Breast epithelium (tissue), 4 donors: ENCODE measurements at places on chromosomes 16 and 17.
A peak's percentile ranks its signal among the peaks of the same experiment; 100 is the strongest.

DNA sequence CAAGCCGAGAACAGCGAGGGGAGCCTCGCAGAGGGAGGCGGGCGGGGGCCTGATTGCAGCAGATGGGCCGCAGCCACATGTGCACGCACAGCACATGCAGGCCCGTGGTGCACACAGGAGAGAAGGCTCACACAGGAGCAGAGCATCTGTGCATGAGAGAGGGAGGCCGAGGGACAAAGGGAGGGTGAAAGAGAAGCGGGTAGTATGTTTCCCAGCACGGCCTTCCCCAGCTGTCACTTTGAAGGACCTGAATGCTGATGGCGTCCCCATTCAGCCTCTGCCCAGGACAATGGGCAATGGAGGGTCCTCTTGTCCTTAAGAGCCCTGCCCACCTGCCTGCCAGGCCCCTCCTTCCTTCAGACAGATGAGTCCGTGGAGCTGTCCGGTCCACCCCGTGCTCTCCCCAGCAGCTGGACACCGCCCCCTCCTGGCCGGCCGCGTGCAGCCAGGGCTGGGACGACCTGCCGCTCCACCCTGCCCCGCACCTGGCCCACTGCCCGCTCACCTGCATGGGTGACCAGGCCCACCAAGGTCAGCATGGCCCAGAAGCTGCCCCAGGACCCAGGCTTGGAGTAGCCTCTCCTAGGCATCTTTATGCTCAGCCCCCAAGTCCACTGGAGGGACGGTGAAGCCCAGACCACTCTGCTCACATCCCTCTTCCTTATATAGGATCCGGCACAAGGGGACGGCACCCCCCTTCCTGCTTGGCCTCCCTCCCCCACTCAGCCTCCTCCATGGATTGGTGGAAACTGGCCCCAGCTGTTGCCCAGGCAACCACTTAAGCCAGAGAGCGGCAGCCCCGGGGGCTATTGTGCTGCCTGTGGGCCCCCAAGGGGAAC lies at the start of gene BTBD17:
TSS of gene BTBD17 (minus strand) at position 639 of the 839 bp plus-strand sequence. CDS start at position 590, 49 bp downstream.
- no peak for DNase-seq

DNA sequence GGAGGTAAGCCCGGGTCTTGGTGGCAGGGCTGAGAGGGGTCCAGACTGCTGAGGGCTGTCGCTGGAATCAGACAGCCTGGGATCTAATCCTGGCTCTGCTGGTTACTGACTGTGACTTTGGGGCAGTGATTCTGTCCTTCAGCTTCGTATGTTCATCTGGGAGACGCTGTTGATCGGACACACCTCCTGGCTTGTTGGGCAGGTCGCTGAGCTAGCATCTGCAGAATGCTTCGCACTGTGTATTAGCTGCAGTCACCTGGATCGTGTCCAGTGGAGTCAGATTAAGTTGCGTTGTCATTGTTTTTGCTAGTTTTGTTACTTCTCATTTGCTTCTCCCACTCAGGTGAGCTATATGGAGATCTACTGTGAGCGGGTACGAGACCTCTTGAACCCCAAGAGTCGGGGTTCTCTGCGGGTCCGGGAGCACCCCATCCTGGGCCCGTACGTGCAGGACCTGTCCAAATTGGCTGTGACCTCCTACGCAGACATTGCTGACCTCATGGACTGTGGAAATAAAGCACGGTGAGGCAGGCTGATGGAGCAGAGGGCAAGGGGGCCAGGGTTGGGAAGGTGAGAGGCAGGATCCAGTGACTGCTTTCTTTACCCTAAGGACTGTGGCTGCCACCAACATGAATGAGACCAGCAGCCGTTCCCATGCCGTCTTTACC lies 4.5 kb downstream of the KIF1C start:
- DNase-seq, result no peak

- no peak for DNase-seq
Measured at GRCh38 chr16:86665319-86665675, 86.9 kb downstream of the FOXL1 start.

DNA sequence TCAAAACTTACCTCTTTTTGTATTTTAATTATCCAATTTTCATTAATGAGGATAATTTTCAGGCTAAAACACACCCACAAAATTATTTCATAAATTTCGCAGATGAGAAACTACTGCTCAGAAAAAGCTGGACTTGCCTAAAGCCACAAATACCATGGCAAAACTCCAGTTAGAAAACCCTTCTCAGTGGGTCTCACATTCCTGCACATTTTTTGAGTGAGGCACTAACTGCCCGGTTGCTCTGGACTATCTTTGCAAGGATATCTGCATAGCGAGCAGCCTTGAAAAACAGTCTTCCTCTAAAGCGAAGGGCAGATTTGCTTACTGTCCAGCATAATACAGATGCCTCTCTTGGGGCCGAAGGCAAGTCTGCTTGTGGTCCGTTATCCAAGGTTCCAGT lies 9.8 kb downstream of the MPHOSPH6 start:
- no peak for DNase-seq

DNA sequence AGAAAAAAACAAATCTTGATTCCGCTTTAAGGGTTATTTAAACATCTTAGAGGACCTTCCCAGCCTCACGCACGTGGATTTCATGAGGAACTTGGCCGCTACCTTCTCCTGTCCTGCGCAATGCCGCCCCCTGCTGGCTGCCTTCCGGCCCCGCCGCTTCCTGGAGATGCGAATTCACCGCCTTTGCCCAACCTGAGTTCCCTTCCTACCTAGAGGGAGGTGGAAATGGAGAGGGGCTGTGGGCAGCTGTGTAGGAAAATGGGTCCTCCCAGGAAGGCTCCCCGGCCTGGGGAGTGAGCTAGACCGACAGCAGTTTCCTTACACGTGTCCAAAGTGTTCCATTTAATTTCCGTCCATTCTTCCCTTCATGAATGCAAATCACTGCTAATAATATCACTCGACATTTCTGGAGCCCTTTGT lies 1.0 kb upstream of the ABCC12 start:
- peak; percentile 58 for DNase-seq

DNA sequence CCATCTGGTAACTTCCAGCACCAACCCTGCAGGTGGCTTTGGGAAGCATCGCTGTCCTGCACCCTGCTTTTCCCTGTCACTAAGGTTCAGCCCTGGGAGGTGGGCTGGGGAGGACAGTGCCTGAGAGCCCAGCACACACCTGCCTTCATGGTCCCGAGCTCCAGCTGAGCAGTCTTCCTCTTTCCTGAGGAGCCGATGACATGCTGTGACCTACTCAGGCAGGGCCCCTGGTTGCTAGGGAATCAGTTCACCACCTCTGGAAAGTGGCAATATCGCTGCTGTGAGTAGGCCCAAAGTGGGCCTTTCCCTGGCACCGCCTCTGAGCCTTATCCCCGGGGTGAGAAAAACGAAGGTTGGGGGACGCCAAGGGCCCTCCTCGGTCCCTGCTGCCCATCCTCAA lies 17.9 kb downstream of the ST3GAL2 start:
- no peak for DNase-seq

GRCh38 chr17:62767997-62768396 lies 40.1 kb downstream of the MARCHF10 start:
- no peak for DNase-seq

- DNase-seq, result no peak
Measured at GRCh38 chr16:10521681-10522274, 58.6 kb downstream of the EMP2 start.

GRCh38 chr16:82703161-82703560 lies 76.4 kb downstream of the CDH13 start:
- DNase-seq, result no peak

- no peak for DNase-seq
Measured at GRCh38 chr16:81388357-81388756, 56.3 kb upstream of the CMIP start.

- DNase-seq, result no peak
Measured at GRCh38 chr17:700504-701094, 14.0 kb downstream of the VPS53 start.

DNA sequence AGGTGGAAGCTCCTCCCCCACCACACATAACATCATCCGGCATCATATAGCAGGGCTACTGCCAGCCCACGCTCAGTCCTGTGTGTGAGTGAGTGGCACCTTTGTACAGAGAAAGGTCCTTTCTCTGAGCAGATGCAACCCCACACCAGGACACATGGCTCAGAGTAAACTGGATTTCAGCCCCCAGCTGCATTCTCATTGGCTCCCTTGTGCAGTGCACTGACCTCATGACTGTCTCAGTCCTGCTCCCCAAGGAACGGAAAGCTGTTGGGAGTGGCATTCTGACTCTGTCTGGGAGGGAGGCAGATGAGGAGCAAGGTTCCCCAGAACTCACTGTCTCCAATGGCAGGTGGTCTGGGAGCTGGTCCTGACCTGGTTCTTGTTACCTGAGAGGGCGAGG lies 244.1 kb downstream of the PHKB start:
- no peak for DNase-seq

- DNase-seq, result no peak
Measured at GRCh38 chr17:54920819-54921218, 20.2 kb downstream of the TOM1L1 start.

DNA sequence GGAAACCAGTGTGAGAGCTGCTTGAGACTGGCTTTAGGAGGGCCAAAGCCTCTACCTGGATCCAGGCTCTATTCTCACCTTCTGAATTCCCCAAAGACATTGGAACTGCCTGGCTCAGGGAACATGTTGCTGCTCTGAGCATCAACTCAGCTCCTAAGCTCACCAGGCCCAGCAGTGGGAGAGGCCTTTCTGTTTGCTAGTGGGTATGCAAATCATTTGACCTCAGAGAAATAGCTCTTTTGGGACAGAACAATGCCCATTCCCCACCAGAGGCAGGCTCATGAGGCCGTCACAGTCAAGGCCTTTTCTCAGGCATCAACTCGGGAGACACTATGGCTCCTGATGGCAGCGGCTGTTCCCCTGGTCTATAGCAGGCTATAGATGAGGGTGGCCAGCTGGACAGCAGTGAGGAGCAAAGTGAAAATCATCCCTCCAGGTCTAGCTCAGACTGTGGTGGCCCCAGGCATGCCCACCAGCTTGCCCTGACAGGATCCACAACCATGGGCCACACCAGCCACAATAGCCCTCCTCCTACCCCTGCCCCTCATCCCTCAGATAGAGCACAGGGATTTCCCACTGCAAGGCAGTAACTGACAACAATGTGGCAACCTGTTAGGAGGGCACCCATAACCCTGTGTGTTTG lies 30.4 kb upstream of the GFOD2 start:
- no peak for DNase-seq

GRCh38 chr16:29141586-29142324 lies 156.9 kb downstream of the LAT start:
- peak; percentile 31 for DNase-seq

GRCh38 chr17:68143425-68143824 lies 104.4 kb upstream of the AMZ2 start:
- DNase-seq, result no peak

GRCh38 chr16:10999300-10999699 lies 54.9 kb downstream of the CLEC16A start:
- no peak for DNase-seq

DNA sequence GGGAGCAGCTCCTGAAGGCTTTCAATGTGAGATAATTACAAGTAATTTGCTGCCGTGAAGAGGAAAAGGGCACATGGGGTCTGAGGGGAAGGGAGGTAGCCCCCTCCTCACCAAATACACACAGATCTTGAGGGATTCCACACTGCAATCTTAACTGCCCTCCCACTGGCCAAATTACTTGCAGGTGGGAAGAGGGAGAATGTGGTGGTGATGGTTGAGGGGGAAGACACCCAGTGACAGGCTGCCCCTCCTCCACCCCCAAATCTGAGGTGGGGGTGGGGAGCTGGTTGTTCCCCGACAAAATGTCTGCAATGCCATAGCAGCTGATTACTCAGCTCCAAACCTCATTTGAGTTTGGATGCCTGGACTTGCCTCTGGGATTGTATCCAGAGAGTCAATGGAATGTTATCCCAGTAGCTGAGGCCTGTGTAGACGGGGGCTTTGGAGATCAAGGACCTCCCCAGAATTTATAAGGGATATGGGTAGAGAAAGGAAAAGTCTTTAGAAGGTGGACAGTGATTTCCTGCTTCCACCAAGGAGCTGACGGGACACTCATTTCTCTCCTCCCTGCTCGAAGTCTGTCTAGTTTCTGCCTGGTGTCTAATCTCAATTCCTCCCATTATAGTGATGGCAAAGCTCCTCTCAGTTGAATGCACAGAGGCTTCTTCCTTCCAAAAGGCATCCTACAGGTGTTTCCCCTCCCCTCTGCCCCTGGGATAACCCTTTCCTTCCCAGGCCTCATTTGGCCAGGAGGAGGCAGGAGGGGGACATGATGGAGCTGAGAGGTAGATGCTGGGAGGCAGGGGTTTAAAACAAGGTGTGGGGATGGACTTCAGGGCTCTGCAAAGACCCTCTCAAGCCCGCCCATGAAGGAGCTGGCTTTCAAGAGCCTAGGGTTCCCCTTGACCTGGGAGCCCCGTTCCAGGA lies 8.7 kb downstream of the DLX4 start:
- no peak for DNase-seq

- no peak for DNase-seq
Measured at GRCh38 chr17:29179232-29180033, 765 bp downstream of the MYO18A start.

- no peak for DNase-seq
Measured at GRCh38 chr16:86044241-86044671, 145.3 kb downstream of the IRF8 start.

DNA sequence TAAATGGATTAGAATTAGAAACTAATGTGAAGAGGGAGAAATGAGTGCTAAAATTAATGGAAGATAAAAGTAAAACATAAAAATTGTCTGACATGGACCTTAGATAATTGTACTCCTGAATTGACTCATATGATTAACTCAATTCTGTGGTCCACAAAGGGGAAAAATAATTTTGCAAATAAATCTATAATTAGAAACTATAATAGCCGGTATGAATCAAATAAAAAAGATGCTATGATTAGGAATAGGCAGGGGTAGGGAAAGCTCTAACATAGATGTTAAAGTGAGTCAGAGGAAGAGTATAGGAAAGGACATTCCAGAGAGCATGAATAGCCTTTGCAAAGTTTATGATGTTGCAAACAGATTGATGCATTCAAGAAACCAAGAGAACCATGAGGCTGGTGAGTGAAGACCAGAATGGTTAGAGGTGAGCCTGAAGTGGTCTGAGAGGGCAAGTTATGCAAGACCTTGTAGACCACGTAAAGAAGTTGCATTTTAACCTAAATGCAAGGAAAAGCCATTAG lies 262.1 kb upstream of the CA10 start:
- DNase-seq, result no peak

- DNase-seq, result no peak
Measured at GRCh38 chr17:3167574-3167973, 29.7 kb upstream of the OR1A2 start.

GRCh38 chr16:57021757-57022156 lies 32.4 kb downstream of the NLRC5 start:
- no peak for DNase-seq

DNA sequence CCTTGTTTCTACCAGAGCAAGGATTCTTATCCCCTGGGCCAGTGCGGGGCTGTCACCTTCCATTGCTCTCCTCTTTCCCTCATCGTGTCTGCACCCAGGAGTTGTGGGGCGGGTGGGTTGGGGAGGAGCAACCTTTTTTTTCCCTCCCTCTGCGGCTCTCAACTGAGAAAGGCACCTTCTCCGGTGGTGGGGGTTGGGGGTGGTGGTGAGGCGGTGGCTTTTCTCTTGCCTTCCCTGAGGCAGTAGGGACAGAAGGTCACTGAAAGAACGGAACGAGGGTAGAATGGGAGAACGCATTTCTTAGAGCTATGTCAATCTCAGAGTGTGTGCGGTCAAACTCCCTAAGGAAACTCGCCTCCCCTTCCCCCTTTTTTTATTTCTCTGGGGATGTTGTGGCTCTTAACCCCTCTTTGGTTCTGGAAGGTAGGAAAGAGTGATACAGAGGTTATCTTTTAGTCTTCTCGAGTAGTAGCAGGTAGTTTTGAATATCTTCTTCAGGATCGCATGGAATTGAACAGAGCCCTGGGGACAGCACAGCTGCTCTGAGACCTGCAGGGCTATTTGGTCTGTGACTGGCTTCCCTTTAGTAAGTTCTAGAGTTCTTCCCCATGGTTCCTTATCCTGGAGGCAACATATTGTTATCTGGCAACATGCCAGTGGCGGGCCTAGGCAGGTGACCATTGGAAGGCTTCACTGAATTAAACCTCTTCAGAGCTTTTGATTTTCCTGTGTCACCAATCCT lies 994 bp downstream of the CLTC start:
- DNase-seq, result no peak
